Natural killer cell (primary cell): ENCODE measurements at places on chromosomes 16 and 17. TPM values are rescaled to one million over a fixed set of nuclear protein-coding genes. Genes with fewer than 3 reads are reported as not detected.

C17orf50 gene
- total RNA-seq, result not detected

KCNH4 gene
- total RNA-seq, result 0.12 TPM

VMP1 gene
- total RNA-seq, result 136 TPM

WFIKKN1 gene
- 0.75 TPM for total RNA-seq

GRCh38 chr16:84582958-84583516, 34.8 kb downstream of the COTL1 start:
- H3K4me3 ChIP-seq, result no peak overlapping the region
- H3K27me3 ChIP-seq, result no peaks in the 10 kb centered on the region
- no peak for DNase-seq
- H3K4me1 ChIP-seq, result peaks cover 31% of the 10 kb centered on the region
- peaks cover 7% of the 10 kb centered on the region for H3K36me3 ChIP-seq

DNA sequence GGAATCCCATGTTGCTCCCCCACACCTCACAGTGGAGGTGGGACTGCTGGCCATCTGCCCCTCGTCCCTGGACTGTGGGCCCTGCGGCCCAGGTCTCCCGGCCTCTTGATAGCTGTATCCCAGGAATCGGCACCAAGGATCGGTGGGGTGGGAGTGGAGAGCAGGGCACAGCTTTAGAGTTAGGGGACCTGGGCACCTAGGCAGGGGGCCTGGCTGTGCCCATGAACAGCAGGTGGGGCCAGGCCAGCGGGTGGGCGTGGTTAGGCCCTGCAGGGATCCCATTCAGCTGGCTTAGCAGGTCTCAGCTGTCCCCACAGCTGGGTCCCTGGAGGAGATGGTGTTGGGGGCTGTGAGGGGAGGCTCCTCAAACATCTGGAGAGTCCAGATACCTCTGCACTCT, 49.2 kb downstream of the SREBF1 start:
- H3K4me1 ChIP-seq, result peaks cover 35% of the 10 kb centered on the region
- H3K36me3 ChIP-seq, result no peaks in the 10 kb centered on the region
- no peak for DNase-seq
- no peaks in the 10 kb centered on the region for H3K27me3 ChIP-seq
- no peak overlapping the region for H3K27ac ChIP-seq

DNA sequence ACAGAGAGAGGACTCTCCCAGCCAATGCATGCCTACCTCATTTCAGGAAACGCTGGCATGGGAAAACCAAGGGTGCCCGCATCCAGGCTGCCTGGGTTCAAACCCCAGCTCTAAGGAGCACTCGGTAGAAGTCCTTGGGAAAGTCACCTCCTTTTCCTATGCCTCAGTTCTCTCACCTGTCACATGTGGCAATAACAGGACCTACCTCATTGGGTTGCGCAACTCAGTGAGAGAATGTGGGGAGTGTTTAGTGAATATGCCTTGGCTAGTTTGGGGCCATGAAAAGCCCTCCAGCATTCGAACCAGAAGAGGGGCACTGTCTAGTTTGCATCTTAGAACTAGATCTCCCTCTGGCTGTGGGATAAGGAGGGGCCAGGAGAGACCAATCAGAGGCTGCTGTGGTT, 9.0 kb upstream of the NXPH3 start:
- no peak for DNase-seq
- no peak overlapping the region for H3K4me3 ChIP-seq
- H3K27me3 ChIP-seq, result no peaks in the 10 kb centered on the region
- peaks cover 32% of the 10 kb centered on the region for H3K4me1 ChIP-seq
- no peaks in the 10 kb centered on the region for H3K36me3 ChIP-seq
- H3K27ac ChIP-seq, result no peak overlapping the region

DNA sequence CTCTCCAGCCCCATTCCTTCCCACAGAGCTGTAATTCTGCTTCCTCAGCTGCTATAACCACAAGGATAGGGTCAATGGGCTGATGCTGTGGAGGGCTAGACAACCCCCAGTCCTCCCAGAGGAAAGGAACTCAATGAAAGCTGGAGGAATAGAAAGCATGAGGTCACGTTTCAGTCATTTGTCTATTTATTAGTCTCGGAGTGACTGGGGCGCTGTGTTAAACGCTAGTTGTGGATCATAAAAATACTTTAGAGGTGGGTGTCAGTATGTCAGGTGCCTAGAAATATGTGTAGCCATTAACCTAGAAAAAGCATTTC, 787 bp upstream of the CCL3L1 start:
- no peak overlapping the region for H3K4me3 ChIP-seq
- H3K27ac ChIP-seq, result peak overlapping the region; percentile 31
- DNase-seq, result no peak
- peaks cover 4% of the 10 kb centered on the region for H3K36me3 ChIP-seq
- H3K27me3 ChIP-seq, result no peaks in the 10 kb centered on the region

- DNase-seq, result no peak
- no peaks in the 10 kb centered on the region for H3K27me3 ChIP-seq
- no peak overlapping the region for H3K27ac ChIP-seq
Observed at GRCh38 chr17:61469474-61469873, 17.3 kb downstream of the TBX4 start.

DNA sequence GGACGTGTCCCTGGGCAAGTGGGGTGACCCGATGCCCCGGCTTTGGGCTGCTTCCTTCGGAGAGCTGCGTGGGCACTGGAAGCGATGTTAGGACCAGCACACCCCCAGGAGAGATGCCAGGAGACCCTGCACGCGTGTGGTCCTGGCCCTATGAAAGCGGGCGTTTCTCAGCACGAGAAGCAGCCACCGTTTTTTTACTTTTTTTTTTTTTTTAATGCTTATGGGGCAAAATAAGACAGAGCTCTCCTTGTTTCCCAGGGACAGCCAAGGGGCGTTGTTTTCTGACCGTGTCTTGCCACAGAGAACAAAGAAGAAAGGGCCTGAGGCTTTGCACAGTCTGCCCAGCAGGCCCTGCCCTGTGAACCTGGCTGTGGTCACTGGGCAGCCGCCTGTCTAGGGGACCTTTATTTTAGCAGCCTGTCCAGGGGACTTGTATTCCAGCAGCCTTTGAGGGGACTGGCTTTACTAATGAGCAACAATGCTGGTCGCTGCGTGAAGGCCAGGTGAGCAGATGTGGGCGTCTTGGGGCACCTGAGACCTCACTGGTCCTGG, 996 bp downstream of the SLC25A10 start:
- H3K4me1 ChIP-seq, result peaks cover 32% of the 10 kb centered on the region
- no peaks in the 10 kb centered on the region for H3K27me3 ChIP-seq
- no peaks in the 10 kb centered on the region for H3K36me3 ChIP-seq
- H3K27ac ChIP-seq, result no peak overlapping the region

- H3K4me3 ChIP-seq, result no peak overlapping the region
- H3K4me1 ChIP-seq, result peaks cover 39% of the 10 kb centered on the region
- H3K27ac ChIP-seq, result no peak overlapping the region
- H3K27me3 ChIP-seq, result peaks cover 34% of the 10 kb centered on the region
- H3K36me3 ChIP-seq, result no peaks in the 10 kb centered on the region
- DNase-seq, result no peak
Observed at GRCh38 chr17:30236766-30237165, 1.3 kb upstream of the SLC6A4 start.

DNA sequence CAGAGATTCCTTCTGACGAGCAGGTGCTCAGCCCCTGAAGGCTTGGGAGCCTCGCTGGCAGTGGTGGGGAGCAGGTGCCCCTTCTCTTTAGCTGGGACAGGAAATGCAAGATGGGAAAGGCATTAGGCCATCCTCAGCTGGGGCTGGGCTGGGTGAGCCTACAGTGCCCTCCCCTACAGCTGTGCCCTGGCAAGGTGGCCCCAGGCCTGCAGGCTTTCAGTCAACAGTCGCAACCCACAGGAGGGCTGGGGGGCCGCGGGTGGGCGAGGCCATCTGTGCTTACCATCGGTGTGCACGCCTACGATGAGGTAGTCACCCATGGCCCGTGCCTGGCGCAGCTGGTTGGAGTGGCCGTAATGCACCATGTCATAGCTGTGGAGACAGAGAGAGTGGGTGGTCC, 2.0 kb downstream of the PCYT2 start:
- DNase-seq, result no peak
- no peak overlapping the region for H3K27ac ChIP-seq
- H3K4me3 ChIP-seq, result no peak overlapping the region
- H3K27me3 ChIP-seq, result no peaks in the 10 kb centered on the region
- peaks cover 18% of the 10 kb centered on the region for H3K4me1 ChIP-seq
- peaks cover 43% of the 10 kb centered on the region for H3K36me3 ChIP-seq

DNA sequence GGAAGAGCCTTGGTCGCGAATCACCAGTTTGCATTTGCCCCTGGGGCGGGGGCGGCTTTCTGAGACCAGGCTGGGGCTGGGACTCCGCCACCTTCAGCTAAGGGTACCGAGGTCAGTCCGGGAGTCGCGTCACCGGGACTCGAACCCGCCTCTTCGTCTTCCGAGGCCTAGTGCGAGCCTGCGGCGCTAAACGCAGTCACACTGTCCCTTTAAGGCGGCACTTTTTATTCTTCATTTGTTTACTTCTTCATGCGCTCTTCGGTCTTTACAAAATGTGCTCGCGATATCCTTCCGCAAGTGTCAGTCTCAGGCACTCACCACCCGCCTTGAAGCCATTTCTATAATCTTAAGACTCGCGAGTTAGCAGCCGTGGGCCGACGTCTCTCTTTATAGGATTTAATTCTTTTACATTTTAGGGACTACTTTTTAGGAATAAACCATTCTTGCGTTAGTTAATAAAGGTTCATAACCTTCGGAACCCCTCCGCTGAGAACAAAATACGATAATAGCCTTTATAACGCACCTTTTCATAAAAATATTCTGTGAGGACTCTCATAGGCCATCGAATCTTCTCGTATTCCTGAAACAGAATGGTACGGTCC, 593 bp upstream of the HEXIM1 start:
- H3K27ac ChIP-seq, result peak overlapping the region; percentile 98
- H3K36me3 ChIP-seq, result no peaks in the 10 kb centered on the region
- H3K4me3 ChIP-seq, result peak overlapping the region; percentile 88
- no peaks in the 10 kb centered on the region for H3K27me3 ChIP-seq

DNA sequence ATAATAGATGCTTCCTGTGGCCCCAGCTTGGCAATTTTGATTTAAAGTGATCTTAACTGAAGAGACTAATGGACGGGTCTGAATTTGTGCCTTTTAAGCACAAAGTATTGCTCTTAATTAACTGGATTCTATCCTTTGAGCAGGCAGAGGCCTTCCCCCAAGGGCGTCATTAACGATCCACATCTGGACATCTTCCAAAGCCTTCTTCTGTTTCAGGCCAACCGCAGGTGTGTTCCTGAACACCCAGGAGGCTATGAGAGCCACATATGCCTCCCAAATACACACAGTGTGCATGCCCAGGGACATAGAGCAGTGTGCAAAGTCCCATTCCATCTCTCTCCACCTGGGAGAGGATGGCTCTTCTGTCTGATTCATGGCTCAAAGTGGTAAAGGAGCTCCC, 42.3 kb downstream of the MAPT start:
- H3K4me3 ChIP-seq, result no peak overlapping the region
- H3K36me3 ChIP-seq, result no peaks in the 10 kb centered on the region
- peaks cover 3% of the 10 kb centered on the region for H3K27me3 ChIP-seq

DNA sequence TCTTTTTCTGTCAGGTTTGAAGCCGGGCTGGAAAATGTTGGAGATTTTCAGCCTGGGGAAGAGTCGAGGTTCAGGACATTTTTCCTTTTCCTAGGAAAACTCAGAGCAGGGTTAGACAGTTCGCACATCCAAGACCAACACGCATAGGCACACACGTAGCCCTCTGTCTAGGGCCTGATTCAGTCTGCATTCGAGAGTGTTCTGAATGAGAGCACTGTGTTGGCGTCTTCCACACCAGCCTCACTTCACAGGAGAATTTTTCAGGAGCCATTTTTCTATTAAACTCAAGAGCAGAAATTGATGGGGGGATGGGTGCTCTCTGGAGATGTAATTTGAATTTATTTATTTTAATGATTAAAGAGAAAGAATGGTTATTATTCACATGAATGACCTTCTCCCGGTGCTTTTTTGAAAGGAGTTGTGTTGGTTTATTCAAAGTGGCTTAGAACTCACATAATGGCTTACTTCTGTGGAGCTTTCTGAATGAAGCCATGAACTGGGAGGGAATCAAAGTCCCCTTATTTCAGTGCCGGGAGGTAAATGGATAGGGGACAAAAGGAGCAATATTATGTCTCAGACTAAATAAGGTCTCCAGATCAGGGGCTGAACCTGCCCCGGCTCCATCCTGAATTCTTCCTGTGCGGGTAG, 194.3 kb downstream of the CCDC182 start:
- peak overlapping the region; percentile 51 for H3K27ac ChIP-seq
- H3K27me3 ChIP-seq, result no peaks in the 10 kb centered on the region
- no peak overlapping the region for H3K4me3 ChIP-seq
- DNase-seq, result no peak
- peaks cover 28% of the 10 kb centered on the region for H3K4me1 ChIP-seq

- H3K27ac ChIP-seq, result no peak overlapping the region
- DNase-seq, result no peak
- H3K27me3 ChIP-seq, result no peaks in the 10 kb centered on the region
- H3K36me3 ChIP-seq, result no peaks in the 10 kb centered on the region
- H3K4me1 ChIP-seq, result peaks cover 23% of the 10 kb centered on the region
Observed at GRCh38 chr16:85537795-85538401, 75.2 kb upstream of the GSE1 start.

GRCh38 chr17:50176559-50177357, 11.0 kb downstream of the SGCA start:
- H3K27ac ChIP-seq, result no peak overlapping the region
- no peak overlapping the region for H3K4me3 ChIP-seq
- no peak for DNase-seq
- no peaks in the 10 kb centered on the region for H3K27me3 ChIP-seq

DNA sequence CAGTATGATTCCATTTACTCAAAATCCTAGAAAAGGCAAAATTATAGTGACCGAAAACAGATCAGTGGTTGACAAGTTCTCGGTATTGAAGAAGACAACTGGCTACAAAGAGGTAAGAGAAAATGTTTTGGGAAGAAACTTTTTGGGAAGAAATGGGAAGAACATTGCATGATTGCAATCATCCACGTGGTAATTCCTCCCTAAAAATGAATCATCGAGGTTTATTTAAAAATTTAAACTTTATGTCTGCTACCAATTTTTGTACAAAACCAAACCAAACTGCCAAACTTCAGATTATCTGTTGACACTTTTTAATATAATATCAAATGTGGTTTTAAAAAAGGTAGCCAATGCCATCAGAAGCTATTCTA, 8.1 kb downstream of the SMURF2 start:
- no peaks in the 10 kb centered on the region for H3K36me3 ChIP-seq
- H3K4me1 ChIP-seq, result peaks cover 24% of the 10 kb centered on the region
- no peaks in the 10 kb centered on the region for H3K27me3 ChIP-seq
- no peak for DNase-seq
- H3K4me3 ChIP-seq, result no peak overlapping the region
- H3K27ac ChIP-seq, result no peak overlapping the region

DNA sequence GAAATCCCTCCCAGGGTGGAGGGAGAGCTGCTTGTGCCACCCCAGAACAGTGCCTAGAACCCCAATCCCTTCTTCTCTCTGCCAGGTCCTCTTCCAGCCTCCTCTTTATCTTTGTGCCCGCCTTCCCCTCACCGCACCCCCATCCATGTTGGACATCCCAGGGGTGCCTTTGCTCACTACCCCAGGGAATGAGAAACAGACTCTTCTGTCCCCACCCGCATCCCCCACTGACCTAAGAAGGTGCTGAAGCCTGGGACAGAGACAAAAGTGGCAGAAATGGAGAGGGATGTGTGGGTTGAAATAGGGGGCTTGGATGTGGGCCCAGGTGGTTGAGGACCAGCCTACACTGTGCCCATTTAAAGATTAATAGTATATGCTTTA, 17.0 kb downstream of the ALOX15B start:
- H3K36me3 ChIP-seq, result no peaks in the 10 kb centered on the region
- H3K27ac ChIP-seq, result peak overlapping the region; percentile 54
- H3K4me1 ChIP-seq, result peaks cover 30% of the 10 kb centered on the region
- H3K27me3 ChIP-seq, result peaks cover 5% of the 10 kb centered on the region
- DNase-seq, result no peak
